ENCODE measurements at places on chromosomes 12 and 14.

DNA sequence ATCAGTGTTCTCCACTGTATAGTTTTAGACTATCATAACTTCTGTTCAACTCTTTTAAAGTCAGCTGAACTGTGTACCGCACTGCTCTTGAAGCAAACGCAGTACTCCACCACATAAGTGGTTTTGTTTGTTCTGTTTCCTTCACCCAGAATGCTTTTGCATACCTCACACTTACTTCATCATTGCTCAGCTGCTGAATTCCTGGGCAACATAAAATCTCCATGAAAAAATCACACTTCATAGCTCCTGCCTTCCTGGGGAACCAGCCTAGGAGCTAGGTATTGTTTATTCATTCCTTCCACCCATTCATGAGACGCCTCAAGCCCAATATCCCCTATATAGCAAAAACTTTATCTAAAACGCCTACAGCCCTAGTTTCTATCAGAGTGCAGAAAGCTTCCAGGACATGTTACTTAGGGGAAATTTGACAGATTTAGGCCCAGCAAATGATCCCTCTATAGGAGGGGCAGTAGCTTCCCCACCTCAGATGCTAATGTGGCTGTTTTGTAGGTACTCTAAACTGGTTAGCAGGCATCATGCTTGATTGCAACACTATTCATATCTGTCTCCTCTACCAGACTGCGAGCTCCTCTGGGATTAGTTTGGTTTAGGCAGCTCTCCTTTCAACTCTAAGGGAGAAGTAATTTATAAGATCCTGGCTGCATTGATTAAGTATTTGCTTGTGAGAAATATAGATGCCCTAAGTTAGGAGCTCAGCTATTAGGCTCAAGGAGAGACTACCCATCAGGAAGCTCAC is 44.5 kb downstream of the LRRC9 start:
- no peak for DNase-seq

GRCh38 chr14:72539661-72540315 is 354.1 kb downstream of the DPF3 start:
- no peak for DNase-seq

- DNase-seq = no peak
Observed at GRCh38 chr14:34700622-34701130, 13.7 kb downstream of the CFL2 start.

GRCh38 chr12:126551869-126552268 is 1486.6 kb downstream of the AACS start:
- no peak for DNase-seq

DNA sequence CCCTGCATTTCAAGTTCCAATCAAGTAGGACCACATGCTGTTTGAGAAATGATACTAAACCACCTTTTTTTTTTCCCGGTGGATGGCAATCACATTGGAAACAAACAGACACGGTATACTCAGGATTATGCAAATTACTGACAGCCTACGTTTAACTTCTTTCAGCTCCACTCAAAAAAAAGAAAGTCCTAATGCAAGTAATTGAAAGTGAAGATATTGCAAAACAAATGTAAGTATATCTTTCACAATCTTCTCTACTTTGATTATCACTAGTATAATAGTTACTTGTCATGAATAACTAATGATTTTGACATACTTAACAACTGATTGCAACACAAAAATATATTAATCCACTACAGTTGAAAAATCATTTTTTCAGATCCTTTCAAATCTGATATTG is 2.6 kb upstream of the OSBPL8 start:
- DNase-seq = no peak

DNA sequence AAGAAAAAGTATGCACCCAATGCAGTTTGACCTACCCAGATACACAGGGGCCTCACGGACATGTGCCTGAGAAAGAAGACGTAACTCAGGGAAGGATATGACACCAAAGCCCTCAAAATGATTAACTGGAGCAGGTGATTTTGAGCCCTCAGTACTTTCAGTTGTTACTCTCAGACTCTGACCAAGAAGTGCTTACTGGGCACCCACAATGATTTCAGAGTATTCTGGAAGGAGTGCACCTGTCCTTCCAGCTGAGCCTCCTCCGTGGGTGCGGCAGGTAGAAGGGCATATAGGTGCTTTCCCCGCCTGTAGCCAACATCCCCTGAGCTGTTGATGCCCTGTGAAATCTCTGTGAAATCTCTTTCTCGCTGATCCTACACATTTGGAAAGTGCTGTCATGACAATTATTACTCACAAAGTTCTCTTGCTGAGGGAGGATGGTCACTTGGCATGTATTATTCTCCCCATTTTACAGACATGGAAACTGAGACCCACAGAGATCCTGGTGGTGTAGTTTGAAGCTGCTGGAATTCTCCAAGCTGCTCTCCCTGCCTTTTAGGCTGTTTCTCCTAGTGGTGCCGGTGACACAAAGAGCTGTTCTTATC is 154.3 kb upstream of the CCND2 start:
- no peak for DNase-seq

- no peak for DNase-seq
Observed at GRCh38 chr12:4915752-4916151, 6.0 kb downstream of the KCNA1 start.

GRCh38 chr14:106586098-106586704 is 1059.8 kb downstream of the TMEM121 start:
- peak; percentile 18 for DNase-seq

DNA sequence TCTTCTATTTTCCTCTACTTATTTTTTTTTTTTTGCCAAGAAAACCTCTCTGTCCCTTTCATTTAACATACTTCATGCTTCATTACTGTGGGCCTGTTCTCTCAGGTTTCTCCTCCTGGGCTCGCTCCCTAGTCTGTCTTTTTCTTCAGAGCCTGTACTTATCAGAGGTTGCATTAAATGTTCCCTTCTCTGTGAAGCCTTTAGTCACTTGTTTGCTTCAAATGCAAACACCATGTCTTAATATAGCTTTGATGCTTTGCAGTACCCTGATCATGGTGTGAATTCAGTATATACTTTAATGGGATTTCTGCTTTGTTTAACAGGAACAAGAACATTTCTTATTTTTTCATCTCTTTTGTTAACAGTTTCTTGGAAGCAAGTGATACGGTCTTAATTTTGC is 72.7 kb upstream of the DNM1L start:
- DNase-seq = no peak

DNA sequence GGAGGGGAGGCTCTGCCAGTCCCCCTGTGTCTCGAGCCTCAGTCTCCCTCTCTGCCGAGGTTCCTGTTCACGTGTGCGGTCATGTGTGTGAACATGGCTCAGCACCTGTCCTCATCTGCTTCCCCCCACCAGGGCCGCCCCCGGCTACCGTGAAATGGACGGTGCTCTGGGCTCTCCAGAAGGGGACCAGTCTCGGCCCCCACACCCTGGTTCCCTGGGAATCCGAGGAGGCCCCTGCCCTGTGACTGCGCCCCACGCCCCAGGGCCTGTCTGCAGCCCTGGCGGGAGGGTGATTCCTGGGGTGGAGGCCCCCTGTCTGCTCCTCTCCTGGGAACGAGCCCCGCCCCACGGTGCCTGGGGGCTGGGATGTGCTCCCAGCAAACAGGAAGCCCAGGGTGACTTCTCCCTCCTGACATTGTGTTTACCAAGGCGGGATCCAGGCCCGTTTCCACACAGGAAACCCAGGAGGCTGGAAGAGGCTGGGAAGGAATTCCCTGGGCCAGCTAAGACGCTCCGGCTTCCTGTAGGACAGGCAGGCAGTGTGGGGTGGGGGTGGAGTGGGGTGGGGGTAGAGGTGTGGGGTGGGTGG is 46.6 kb downstream of the KIF26A start:
- no peak for DNase-seq

DNA sequence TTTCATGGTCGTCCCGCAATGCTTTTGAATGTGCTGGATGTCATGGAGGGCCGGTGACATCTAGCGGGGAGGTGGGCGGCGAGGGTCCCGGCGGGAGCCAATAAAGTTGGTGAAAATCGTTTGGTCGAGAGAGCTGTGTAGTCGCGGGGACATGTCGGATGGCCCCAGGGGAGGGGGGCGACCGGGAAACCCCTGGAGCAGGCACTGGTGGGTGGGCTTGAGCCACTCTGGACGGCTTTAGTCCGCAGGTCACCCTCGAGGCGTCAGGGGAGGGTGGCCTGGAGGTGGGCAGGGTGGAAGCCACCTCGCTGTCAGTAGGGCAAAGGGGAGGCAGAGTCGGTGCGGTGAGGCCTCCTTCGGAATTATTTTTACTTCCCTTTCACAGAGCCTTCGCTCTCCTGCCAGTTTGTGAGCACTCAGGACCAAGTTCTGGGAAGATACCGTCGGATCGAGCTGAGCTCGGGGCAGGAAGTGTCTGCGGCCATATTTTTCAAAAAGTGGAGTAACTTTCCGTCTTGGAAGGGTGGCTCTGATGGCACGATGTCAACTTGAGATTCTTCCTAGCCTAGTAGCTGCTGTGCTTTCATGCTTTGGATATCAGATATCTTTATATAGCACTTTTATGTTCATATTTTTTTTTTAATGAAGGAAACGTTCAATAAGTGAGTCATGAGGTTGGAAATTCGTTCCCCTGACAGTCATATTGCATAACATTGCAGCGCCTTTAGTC is 28.2 kb downstream of the WBP11 start:
- DNase-seq = no peak

GRCh38 chr14:37035401-37035800 is 137.0 kb downstream of the SLC25A21 start:
- DNase-seq = no peak

DNA sequence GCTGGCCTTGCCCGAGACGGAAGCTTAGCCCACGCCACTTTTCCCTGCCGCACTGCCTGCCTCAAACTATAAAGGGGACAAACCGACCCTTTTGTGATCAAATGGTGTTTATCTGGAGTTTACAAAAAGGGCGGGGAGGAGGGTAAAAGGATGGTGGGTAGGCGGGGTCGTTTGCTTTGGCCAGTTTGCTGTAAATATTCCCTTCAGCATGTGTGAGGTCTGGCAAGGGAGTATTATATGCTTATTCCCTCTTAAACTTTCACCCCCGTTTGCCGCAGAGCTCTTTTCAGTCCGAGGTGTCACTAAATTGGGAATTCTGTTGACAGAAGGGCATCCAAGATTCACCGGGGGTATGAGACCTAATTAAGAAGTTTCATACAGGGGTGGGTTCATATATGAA is 3.8 kb upstream of the TBX3 start:
- DNase-seq = no peak

DNA sequence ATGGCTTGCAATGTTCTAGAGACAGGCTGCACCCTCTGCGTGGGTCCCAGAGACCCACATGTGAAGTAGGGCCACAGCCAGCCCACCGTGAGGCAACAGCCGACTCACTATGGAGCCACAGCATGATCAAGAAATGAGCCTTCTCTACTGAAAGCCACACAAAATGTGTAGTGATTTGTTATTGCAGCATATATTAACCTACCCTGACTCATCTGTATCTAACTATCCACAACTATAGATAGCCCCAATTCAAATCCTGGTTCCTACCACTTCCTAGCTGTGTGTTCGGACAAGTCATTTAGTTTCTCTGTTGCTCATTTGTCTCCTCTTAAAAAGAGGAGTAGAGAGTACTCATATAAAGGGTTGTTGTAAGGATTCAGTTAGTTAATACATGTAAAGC is 1152.3 kb downstream of the BCL11B start:
- DNase-seq = no peak

- DNase-seq = no peak
Observed at GRCh38 chr14:64611358-64612020, 61.7 kb downstream of the PPP1R36 start.

DNA sequence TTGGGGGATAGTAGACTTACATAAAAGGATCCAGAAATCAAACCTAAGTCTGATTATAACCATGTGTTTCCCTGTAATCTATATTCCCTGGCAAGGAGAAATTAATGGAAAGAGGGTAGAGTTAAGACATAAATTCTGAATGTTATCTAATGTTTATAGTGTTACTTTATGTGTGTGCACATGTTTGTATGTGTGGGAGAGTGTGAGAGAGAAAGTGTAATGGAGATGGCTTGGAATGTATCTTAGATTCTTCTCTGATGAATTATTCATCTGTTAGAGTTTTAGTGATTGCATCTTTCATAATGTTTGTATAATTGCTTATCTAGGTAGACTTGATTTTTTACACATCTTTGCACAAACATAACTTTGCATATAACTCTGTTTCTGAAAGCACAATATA is 490.9 kb downstream of the FLRT2 start:
- DNase-seq = no peak

All from activated CD8-positive, alpha-beta memory T cell treated with anti-CD3 and anti-CD28 coated beads for 1 hour (primary cell).